Type B pancreatic cell (in vitro differentiated cells): ENCODE measurements at places on chromosomes 5 and 9.

GRCh38 chr5:6188344-6188743, 190.0 kb downstream of the MED10 start:
- no peak for DNase-seq

GRCh38 chr5:159319832-159320231, 10.5 kb downstream of the IL12B start:
- DNase-seq = no peak

DNA sequence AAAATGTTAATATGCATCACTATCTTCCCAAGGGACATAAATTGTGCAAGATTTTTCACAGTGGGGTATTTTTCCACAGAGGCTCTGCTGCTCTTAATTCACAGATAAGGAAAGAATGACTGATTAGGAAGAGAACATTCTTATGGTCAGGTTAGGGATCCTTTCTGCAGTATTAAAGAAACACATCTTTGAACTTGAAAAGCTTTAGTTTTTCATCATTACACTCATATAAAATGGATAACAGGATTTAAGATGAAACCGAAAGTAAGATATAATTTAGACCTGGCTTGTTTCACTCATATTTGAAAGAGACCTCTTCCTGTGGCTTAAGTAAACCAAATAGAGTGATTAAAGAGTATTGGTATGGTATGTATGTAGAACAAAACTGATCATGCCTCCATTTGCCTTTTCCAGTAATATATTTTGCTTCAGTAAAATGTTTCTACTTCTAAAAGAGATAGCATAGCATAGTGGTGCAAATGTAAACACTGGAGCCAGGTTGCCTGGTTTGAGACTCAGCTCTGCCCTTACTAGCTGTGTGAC, 160.0 kb downstream of the PRR16 start:
- no peak for DNase-seq

DNA sequence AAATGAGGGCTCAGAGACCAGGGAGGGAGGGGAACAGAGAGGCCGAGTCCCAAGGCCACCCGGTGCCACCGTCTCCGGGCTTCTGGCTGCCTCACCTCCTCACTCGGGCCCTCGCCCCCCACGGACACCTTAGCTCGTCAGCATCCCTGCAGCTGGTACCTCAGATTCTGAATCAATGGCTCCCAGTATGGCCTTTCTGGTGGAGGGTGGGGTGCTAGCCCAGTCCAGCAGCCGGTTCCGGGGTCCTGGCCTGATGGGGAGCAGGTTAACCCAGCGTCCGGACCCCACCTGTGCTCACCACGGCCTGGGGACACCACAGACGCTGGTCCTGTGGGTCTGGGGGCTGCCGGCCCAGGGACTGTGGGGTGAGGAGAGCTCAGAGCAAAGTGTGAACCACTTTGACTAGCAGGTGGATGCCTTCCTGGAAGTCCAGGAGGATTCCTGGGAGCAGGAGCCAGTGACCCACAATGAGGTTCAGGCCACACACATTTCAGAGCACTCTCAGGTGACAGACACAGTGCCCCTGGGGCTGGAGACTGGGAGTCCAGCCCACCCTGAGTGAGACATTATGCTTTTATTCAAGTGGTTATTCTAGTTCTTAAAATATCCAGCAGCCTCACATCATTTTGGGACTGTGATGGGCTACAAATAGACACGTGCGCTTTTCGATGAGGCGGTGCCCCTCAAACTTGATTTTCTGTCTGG, 53.3 kb downstream of the AHRR start:
- peak; percentile 65 for DNase-seq

- DNase-seq = no peak
Observed at GRCh38 chr9:86721843-86722705, 225.2 kb downstream of the GAS1 start.

- DNase-seq = no peak
Observed at GRCh38 chr5:21680641-21681040, 1172.5 kb downstream of the CDH12 start.

DNA sequence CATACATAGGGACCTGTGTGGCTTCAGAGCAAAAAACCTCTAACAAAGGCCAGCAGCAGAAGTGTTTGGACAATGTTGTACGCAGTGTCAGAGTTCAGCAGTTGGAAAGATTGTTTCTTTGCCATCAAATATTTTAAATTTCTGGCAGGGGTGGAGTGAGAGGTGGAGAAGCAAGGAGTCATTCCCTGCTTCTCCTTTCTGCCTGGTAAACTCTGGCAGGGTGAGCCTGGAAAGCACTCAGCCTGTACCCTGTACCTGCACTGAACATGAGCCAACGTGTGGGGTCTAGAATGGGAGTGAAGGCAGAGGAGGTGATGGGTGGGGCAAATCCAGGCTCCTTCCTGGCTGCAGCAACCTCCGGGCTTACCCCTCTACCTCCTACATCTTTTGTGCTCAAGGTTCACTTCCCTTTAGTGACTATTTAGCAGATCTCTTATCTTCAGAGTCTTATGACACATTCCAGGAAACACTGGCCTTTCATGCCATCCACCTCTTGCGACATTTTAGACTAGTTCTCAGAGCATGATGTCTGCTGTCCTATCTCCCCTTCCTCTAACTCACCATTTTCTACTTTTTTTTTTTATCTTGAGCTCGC, 445.0 kb upstream of the PIK3R1 start:
- DNase-seq = no peak
